ENCODE measurements at places on chromosomes 13 and 19.
A peak's percentile ranks its signal among the peaks of the same experiment; 100 is the strongest.

- no peak for DNase-seq
These were observed 25.9 kb downstream of the COMP start for GRCh38 chr19:18765224-18765623.

- DNase-seq, result no peak
These were observed 136.8 kb downstream of the MIPEP start for GRCh38 chr13:23752111-23753001.

DNA sequence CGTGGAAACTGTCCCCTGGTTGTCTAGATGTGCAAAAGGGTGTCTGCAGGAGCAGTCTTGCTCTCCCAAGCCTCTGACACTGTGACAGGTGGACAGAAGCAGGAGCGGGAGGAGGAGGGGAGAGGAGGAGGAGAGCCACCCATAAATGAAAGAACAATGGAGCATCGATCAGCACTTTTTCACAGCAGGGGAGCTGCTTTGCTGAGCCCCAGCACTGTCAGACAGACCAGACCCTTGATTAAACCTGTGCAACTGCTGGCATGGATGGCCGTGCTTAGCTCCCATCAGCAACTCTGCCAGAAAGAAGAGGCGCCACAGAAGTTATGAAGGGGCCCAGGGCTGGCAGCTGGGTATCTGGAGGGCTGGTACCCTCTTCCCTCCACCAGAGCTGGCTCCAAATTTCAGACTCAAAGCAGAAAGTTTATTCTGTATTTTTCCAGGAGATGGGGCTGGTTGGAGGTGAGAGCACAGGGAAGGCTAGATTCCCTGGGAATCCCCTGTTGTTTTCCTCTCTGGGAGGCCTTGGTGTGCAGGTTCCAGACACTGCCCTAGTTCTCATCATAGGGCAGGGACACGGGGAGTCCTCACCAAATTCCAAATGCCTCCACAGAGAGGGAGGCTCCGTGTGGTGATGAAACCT, 1192.2 kb downstream of the UQCRFS1 start:
- DNase-seq, result no peak

DNA sequence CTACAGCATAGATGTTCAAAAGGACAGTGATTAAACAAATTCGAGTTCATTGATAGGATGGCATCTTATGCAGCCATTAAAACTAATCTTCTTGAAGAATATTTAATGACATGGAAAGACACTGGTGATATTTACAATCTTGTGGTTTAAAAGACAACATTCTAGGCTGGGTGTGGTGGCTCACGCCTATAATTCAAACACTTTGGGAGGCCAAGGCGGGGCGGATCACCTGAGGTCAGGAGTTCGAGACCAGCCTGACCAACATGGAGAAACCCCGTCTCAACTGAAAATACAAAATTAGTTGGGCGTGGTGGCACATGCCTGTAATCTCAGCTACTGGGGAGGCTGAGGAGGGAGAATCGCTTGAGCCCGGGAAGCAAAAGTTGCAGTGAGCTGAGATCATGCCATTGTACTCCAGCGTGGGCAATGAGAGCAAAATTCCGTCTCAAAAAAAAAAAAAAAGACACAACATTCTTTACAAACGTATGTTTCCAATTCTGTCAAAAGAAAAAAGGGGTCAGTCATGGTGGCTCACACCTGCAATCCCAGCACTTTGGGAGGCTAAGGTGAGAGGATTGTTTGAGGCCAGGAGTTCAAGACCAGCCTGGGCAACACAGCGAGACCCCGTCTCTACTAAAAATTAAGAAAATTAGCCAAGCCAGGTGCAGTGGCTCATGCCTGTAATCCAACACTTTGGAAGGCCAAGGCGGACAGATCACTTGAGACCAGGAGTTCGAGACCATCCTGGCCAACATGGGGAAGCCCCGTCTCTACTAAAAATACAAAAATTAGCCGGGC, 2.5 kb upstream of the PAK4 start:
- DNase-seq, result no peak

- no peak for DNase-seq
These were observed 1.8 kb upstream of the ATP11A start for GRCh38 chr13:112687836-112688559.

- DNase-seq, result no peak
These were observed 125.0 kb downstream of the STK24 start for GRCh38 chr13:98451676-98452470.

DNA sequence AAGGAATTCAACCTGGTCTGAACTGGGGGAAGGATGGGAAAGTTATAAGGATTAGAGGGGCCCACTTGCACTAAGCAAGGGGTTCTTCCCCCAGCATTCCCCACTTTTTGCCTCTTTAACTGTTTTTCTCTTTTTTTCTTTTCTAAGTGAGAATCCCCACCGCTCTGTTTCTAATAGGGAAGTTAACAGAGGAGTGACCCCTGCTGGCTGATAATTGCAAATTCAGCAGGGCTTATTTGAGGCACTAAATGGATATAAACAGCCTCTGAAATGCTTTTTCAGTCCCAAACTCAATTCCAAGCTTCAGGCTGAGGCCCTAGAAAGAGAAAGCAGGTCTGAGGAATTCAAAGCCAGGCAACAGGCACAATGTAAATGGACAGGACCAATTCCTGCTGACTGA, 38.2 kb upstream of the CEACAM21 start:
- DNase-seq, result no peak

GRCh38 chr19:51071095-51071405, 6.2 kb upstream of the KLK13 start:
- no peak for DNase-seq

DNA sequence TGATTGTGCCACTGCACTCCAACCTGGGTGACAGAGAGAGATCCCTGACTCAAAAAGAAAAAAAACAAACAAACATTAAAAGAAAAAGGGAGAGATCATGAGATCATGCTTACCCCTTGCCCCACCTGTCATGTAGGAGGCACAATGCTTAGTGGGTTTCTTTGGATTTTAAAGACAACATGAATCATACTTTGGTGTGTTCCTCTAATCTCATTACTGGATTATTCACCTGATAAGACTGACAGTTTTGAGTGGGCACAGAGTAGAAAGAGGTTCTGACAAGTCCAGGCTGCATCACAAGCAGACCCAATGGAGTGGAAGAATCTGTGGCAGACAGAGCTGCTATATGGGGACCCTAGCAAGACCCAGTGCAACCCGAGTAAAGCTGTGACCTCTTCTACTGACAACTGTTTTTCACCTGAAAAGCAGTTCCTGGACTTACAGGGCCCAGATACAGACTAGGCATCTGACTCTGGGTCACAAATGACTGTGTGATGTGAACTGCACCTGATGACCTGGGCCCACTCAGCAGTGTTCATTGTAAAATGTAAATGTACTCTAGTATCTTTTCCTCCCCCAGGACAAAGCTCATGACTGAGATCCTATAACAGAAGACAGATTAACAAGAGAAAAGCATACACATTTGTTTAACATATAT, 28.9 kb upstream of the USP12 start:
- no peak for DNase-seq

DNA sequence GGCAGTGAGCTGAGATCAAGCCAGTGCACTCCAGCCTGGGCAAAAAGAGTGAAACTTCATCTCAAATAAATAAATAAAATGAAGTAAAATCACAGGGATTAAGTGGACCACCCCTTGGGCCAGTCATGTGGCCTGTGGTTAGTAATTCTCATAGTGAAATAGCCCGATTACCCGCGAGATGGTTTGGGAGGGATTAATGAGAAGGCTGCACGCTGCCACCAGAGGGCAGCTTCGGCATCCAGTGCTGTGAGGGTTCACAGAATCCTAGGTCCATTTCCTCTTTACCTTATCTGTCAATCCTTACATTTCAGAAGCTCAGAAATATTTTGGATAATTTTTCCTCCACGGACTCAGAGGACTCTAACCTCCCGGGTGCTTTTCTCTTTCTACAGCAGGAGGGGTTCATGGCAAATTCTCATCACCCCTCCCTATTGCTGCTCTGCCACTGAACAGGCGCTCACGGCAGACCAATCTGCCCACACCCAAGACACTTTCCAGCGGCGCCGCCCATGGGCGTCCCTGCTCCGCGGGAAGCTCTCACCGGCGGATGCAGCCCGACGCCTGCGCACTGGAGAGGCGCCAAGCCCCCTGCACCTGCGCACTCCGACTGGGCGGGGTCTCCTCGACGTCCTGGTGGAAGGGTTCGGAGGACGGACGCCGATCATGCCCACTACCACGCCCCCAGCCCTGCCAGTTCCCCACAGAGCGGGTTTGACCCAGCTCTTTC, 11.0 kb downstream of the ZNF835 start:
- no peak for DNase-seq

GRCh38 chr19:20365146-20365545, 198.1 kb downstream of the ZNF486 start:
- DNase-seq, result no peak

- DNase-seq, result no peak
These were observed 12.6 kb downstream of the KHSRP start for GRCh38 chr19:6412061-6412446.

- DNase-seq, result peak; percentile 75
These were observed at the start of gene VAV1 for GRCh38 chr19:6772028-6772865. Gene VAV1 (plus strand): TSS chr19:6772708. CDS start chr19:6772808, 100 bp downstream.

DNA sequence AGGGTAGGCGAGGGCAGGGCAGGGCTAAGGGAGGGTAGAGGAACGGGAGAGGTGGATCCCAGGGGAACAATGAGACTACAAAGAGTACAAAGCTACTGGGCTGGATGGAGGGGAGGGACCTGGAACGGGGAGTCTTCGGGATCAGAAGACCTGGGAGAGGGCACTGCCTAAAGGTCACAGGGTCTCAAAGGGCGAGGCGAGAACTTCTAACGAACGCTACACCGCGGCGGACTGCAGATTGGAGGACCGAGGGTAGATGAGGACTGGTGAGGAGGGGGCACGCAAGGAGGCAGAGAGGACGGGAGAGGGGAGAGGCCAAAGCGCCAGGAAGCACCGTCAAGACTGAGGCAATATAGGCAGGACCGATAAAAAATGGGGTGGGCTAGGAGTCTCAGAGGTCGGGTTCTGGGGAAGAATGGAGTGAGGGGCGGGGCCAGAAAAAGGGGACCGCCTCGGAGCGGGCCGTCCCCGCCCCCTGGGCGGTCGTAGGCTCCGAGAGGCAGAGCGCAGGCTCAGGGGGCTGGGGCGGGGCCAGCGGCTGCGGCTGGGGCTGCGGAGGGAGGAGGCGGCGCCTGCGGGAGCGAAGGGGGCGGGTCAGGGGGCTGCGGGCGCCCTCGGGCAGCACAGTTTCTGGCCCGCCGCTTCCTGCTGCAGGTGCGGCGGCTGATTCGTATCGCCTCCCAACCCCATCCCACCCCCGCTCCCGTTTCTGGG, 1.3 kb upstream of the KCNC3 start:
- peak; percentile 64 for DNase-seq

DNA sequence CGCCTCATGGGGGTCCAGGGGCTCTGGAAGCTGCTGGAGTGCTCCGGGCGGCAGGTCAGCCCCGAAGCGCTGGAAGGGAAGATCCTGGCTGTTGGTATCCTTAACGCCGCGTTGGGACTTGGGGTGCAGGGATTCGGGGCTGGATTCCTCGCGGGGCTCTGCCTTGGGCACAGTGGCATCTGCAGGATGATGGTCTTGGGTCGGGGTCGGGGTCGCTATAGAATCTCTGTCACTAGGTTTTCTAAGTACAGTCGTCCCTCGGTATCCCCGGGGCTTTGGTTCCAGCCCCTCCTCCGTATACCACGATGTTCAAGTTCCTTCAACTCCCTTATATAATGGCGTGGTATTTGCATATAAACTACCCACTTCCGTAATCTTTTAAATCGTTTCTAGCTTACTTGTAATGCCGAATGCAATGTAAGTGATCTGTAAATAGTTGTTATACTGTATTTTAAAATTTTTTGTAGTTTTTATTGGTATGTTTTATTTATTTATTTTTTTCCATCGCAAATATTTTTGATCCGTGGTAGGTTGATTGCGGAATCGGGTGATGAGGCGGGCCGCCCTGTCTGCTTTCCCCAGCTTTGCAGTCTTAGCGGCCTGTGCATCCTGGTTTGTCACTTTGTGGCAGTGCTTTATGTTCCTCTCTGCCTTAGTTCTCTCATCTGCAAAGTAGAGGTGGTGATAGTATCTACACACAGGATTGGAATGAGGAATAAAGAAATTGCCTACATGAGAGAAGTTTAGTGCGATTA, 606 bp downstream of the ERCC5 start:
- peak; percentile 31 for DNase-seq

GRCh38 chr13:93145199-93145598, 81.4 kb upstream of the GPC6 start:
- no peak for DNase-seq

- DNase-seq, result no peak
These were observed 4.4 kb downstream of the HAS1 start for GRCh38 chr19:51719251-51719988.

DNA sequence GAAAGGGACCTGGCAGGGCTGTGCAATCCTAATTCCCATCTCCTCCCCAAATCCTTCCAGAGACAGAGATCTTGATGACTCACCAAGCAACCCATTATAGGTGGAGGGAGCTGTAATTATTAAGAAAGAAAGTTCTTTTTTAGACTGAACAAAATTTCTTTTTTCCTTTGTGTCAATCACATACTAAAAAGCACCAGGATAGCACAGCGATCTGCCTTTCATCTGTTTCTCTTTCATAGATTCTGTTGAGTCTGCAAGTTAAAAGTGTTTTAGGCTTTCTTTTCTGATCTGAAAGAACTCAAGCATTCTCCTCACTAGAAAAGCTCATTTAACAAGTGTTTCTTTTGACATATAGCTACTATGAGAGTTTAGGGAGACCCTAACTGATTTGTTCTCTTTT, 222.8 kb downstream of the DCT start:
- DNase-seq, result no peak

- no peak for DNase-seq
These were observed at the start of gene C19orf33 for GRCh38 chr19:38303517-38304351. Gene C19orf33 (plus strand): TSS chr19:38304251. CDS start chr19:38304262, 11 bp downstream.

- DNase-seq, result no peak
These were observed 6.2 kb downstream of the ATP4B start for GRCh38 chr13:113651511-113652403.

- DNase-seq, result no peak
These were observed 83.5 kb downstream of the FRY start for GRCh38 chr13:32115066-32115465.

DNA sequence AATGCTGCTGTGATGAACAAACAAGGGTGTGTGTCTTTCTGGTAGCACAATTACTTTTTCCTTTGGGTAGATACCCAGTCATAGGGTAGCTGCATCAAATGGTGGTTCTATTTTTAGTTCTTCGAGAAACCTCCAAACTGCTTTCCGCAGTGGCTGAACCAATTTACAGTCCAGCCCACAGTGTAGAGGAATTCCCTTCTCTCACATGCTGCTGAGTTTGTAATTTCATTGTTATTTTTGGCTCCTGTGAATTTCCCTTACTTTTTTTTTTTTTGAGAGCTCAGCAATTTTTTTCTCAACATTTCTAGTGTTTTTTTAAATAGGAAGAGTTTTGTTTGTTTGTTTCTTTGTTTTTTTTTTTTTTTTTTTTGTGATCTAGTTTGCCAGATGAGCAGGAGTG, 37.5 kb upstream of the ADGRE1 start:
- no peak for DNase-seq

All from effector memory CD4-positive, alpha-beta T cell (primary cell).